ENCODE measurements at places on chromosomes 2 and 18.

- DNase-seq, result no peak
Observed at GRCh38 chr2:24016376-24016761, 6.5 kb downstream of the MFSD2B start.

DNA sequence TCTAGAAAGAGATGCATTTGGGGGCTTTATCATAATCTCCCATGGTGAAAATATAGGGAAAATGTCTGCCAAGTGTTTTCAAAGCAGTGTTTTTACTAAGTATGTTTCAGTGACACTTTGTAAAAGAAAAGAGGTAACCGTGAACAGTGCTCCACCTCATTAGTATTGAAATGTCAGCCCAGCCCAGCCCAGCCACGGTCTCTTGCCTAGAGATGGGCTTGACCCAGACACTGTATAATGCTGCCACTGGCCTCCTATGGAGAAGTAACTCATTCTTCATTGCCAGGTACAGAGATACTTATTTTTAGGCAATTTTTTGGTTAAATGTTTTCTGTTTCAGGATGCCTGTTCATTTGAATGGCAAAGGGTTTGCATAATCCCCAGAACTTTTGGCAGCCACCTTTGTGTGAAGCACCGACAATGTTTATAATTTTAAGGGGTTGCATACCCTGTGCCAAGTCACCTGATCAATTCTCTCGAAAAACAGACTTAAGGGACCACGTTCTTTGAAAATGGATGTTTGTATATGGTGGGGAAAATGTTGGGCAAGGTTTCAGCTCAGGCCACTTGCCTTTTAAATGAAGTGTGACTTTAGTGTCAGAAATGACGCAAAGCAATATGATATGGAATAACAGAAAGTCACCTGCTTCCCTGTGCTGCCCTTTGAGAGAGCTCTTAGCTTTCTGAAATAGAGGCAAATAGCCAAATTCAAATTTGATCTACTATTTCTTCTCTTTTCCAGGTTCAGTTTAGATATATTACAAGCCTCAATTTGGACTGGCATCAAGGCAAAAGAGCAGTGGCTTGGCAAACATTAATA, 314.5 kb upstream of the RGPD4 start:
- DNase-seq, result peak; percentile 94

DNA sequence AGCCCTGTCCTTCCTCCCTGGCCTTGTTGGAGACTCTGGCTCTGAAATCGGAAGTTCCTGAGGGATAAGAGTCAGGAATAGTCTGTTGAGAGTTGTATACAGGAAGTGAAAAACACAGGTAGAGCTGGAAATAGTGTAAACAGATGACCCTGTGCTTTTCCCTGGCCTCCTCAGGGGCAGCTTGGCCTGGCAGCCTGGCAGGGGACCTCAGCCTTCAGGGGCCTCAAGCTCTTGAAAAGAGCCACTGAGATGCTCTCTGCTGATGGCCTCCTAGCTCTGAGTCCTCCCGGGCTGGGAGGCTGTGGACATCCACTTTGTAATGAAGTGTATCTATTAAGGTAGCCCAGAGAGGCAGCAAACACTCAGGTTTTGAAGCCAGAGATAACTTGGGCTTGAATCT, 79.3 kb downstream of the DDX1 start:
- no peak for DNase-seq

DNA sequence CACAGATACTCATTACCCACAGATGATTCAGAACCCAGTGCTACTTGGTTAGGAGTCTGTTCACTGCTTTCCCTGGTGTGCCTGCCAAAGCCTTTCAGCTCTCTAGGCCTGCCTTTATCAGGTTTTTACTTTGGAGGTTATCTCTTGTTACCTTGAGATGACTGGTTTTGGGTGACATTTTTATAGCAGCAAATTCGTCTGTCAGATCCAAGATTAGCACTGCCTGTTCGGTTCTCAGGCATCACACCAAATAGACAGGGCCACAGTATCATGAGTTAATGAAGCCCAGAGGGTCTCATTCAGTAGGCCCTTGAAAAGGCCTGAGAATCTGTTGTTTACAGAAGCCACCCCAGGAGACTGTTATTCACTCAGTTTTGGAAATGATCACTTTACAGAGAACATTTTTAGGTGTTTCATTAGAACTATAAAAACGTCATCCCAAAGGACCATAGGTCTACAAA, 121.2 kb downstream of the OSBPL6 start:
- DNase-seq, result no peak

DNA sequence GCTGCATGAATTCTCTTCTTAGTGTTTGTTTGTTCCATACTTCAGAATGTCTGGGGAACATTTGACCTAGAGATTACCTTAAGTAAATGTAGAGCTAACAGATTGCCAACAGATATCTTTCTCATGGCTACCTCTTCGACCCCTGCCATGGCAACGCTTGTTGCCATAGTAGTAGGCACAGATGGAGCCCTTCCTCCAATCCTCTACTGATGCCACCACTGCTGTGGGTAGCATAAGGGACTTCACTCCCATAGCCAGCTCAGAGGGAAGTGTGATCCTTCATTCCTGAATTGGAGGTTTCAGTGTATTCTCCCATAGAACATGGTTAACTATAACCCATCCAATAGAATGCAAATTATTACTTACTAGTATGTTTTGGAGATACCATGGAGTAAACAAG, 543.6 kb upstream of the NRP2 start:
- DNase-seq, result no peak

- peak; percentile 37 for DNase-seq
Observed at GRCh38 chr2:8682719-8683667, 1.1 kb downstream of the ID2 start.

- no peak for DNase-seq
Observed at GRCh38 chr2:58803192-58803591, 562.1 kb upstream of the FANCL start.

GRCh38 chr2:142825861-142826260, 51.6 kb upstream of the KYNU start:
- no peak for DNase-seq

DNA sequence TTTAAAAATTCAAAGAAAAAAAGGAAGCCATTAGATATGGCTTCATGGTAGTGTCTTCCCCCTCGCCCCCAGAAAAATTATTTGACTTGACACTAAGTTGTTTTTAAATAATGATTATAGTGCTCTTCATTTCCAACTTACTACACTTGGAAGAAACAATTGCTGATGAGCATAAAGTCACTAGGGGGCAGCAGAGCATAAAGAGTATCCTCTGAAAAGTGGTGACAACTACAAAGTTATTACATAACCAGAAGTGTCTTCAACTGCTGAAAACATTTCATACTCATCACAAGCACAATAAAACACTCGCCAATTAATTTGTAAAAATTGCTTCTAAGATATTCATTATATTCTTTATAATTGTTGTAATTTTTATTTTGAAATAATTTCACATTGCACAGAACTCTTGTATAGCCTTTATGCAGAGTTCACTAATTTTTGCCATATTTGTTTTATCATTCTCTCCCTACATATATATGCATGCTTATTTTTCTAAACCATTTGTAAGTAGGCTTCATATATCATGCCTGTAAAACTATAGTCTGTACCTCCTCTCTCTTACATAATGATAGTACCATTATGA, 54.9 kb downstream of the EXOC6B start:
- DNase-seq, result peak; percentile 80

- DNase-seq, result peak; percentile 29
Observed at GRCh38 chr2:218885981-218886947, 5.6 kb downstream of the WNT10A start.

DNA sequence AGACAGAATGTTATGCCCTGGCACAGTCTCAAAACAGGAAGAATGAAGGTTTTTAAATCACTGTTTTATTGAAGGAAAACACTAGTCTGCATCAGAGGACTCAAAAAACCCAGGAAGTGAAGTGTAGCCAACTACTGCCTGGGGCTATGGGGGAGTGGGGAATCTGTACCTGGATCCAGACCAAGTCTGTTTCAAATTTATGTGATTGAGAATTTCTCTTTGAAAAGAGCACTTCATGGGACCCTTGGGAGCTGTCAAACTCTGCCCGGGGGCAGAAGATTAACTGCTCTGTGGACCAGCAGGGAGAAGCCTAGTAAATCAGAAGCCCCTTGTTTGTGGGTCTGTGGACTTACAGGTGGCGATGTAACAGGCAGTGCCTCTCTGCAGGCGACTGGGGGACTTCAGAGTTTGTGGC, 45.3 kb upstream of the TANC1 start:
- no peak for DNase-seq

DNA sequence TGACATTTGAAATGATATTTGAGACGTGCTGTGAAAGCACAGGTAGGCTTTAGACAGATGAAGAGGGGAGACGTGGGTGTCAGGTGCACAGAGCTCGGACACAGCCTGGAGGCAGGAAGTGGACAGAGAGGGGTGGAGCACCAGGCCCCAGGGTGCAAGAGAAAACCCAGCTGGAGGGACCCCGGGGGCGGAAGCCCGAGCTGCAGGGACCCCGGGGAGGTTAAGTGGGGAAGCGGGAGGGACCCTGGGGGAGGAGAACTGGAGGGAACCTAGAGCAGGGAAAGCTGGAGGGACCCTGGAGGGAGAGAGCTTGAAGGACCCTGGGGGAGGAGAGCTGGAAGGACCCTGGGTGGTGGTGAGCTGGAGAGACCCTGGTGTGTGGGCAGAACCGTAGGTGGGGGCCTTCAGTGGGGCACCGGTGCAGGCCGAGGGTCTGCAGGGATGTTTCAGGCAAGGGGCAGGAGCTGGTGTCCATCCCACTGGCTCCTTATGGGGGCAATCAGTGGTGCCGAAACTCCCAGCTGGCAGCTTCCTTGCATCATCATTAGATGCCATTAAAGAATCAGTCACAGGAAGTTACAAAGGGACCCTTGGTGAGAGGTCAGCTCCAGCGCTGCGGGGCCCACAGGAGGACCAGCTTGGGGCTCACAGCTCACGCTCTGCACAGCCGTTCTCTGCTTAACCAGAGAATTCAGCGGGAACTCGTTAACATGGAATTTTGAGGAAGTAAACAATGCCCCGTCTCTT, 246.6 kb downstream of the EIPR1 start:
- DNase-seq, result no peak

GRCh38 chr2:213224366-213224765, 59.9 kb upstream of the SPAG16 start:
- DNase-seq, result no peak

- no peak for DNase-seq
Observed at GRCh38 chr18:51350081-51350480, 152.6 kb upstream of the MEX3C start.

DNA sequence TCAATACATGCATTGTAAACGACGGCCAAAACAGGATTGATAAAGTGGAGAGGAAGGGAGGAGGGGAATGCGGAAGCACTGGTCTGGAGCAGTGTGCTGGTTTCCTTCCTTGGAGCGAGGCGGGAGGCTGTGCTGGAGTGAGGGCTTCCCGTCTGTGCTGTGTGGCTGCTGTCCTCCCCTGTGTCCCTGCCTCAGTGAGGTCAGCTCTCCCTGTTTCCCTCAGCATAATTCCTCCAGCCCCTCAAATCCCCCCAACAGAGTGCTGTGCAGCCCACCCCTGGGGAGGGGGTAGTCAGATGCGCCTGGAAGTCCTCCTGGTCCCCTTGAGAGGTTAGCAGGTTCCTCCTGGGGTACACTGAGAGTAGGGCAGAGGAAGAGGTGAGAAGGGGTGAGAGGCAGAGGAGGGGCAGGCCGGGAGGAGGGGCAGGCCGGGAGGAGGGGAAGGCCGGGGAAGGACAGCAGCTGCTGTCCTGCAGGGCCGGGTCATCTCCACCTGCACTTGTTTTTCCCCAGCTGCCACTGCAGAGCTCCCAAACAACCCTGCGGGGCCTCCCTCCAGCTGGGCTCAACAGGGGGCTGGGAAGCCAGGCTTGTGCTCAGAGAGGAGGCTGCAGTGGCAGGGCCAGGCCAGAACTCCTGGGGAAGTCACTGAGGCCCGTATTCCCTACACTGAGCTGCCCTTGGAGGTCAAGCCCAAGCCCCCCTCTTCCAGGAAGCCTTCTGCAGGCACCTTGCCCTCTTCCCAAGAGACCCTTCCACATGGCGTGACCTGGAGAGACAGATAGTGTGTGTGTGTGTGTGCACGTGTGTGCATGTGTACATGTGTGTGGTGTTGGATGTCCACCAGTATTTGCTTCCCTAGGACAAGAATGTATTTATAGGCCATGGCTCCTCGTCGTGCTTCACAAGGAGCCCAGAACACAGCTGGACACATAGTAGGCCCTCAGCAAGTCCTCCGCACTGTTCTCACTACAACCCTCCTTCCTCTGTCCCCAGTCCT, 13.2 kb upstream of the ATP6V1B1 start:
- DNase-seq, result peak; percentile 72

- no peak for DNase-seq
Observed at GRCh38 chr18:50715919-50716318, 103.9 kb downstream of the MRO start.

- DNase-seq, result no peak
Observed at GRCh38 chr2:86039178-86039962, 66.3 kb downstream of the POLR1A start.

DNA sequence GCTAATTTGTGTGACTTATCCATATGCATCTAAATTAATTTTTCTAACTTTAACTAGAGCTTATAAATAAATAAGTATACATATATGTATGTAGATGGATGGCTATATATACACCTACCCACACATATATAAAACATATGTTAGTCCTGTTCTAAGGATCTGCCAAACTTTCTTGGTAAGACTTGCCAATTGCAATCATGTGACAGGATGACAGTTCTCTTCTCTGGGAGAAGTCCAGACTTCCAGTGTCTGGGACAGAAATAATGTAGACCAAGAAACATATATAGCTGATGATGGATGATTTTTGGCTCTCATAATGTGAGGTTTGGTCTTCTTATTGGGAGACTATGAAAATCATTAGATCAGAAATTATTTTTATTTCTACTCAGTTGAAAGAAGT, 30.6 kb upstream of the NR4A2 start:
- no peak for DNase-seq

- no peak for DNase-seq
Observed at GRCh38 chr2:55992455-55992854, 68.9 kb upstream of the EFEMP1 start.

DNA sequence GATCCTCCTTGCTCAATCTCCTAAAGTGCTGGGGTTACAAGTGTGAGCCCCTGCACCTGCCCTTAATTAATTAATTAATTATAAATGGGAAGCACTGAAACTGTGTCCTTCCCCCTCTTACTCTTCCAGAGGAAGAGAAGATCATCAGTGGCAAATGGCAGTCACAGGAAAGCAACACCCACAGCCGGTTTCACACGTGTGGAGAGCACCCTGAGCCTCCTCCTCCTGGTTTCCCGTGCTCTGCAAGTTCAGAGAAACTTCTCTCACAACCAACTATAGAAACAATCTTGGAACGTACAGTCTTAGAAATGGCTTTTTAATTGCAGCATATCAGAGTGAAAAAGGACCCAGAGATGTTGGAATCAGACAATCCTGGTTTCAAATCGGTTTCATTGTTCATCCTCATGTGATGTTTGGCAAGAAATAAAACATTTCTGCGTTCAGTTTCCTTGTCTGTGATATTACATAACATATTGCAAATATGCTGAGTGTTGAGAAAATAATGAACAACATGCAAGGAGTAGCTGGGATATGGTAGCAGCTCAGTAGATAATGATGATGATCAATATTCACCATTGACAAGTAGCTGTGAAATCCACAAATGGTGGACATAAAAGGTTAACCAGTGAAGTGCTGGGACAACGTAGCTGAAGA, 141.0 kb upstream of the KCTD1 start:
- DNase-seq, result no peak

- no peak for DNase-seq
Observed at GRCh38 chr2:73516033-73516432, 126.2 kb downstream of the NAT8 start.

All from NCI-H510A treated with DMSO at 0.1 percent for 48 hours (cell line).